ENCODE measurements at places on chromosomes 5 and 9. TPM values are rescaled to one million over a fixed set of nuclear protein-coding genes. Genes with fewer than 3 reads are reported as not detected.

GRCh38 chr9:18073002-18073401 is 401.0 kb upstream of the ADAMTSL1 start:
- no peak for DNase-seq

DNA sequence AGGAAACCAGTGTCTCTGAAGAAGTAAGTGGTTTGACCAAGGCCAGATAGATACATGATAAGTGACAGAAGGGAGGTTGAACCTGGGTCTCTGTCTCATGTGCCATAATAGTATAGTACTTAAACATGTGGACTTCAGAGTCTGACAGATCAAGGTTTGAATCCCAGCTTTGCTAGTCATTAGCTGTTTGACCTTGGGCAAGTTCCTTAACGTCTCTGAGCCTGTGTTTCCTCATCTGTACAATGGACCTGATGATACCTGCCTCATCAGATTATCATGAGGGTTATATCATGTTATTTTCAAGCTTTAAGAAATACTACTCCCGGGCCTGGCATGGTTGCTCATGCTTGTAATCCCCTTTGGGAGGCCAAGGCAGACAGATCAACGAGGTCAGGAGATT is 24.9 kb downstream of the FUBP3 start:
- no peak for DNase-seq

The IL9 gene
- total RNA-seq, result not detected

DNA sequence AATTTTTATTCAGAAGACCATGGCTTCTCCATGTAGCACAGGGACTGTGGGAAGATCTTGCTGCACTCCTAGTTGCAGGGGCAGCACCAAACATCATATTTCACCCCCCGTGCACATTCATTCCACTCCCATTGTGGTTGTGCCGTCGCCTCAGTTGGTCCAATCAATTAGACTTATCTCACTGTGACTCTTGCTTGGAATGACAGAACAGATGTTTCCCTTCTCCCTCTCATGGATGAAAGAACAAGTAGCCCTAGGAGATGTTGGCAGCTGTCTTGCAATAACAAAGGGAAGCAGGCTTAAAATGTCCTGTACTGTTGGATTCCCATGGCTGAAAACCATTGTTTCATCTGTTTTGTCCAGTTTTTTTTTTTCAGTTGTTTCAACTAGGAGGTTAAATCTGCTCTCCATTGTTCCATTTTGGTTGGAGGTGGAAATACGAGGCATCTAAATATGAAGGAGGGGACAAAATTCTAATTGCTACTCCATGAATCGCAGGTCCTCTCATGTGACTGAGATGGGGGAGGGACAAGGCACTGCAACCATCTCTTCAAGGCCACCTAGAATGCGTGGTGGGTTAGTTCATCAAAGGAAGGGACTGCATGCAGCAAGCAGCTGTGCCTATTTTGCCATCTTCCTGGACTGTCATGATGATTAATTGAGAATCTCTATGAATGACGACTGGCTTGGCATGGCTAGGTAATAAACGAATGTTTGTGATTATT is 214.4 kb downstream of the NSG2 start:
- DNase-seq, result no peak

The PDE6A gene
- 0.17 TPM for total RNA-seq

DNA sequence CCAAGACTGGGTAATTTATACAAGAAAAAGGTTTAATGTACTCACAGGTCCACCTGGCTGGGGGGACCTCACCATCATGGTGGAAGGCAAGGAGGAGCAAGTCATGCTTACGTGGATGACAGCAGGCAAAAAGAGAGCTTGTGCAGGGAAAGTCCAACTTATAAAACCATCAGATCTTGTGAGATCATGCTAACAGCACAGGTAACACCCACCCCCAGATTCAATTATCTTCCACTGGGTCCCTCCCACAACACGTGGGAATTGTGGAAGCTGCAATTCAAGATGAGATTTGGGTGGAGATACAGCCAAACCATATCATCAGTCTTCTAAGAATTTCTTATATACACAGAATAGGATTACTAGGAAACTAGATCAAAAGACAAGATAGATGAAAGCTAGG is 555.6 kb downstream of the PRR16 start:
- no peak for DNase-seq

DNA sequence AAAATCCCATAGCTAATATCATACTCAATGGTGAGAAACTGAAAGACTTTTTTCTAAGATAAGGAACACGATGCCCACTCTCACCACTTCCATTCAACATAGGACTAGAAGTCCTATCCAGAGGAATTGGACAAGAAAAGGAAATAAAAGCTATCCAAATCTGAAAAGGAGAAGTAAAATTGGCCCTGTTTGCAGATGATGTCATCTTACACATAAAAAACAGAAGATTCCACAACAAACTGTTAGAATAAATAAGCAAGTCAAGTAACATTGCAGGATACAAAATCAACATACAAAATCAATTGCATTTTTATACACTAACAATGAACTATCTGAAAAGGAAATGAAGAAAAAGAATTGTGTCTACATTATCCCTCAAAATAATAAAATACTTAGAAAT is 308.0 kb downstream of the MCTP1 start:
- DNase-seq, result no peak

The TMEM232 gene
- total RNA-seq, result 2.0 TPM

- DNase-seq, result no peak
These were observed 390.8 kb downstream of the NNT start for GRCh38 chr5:43993634-43994351.

DNA sequence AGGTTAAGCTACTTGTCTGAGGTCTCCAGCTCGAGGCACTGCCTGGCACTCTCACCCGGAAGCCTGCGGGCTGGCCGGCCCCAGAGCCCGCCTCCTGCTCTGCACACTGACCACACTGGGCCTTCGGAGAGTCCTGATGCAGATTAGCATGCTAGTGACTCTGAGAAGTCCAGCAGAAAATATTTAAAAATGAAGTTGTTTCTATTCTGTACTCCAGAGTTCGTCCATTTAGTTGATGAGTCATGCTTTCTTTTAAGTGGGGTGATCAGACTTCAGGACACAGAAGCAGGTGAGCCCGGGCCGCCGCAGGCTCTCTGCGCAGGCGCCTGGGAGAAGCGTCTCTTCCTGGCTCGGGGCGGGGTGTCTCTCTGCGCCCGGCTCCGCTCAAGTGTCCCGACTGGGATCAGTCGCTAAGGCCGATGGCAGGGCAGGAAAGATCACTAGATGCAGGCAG is 32.5 kb downstream of the FAM240B start:
- peak; percentile 54 for DNase-seq

- no peak for DNase-seq
These were observed 92.8 kb upstream of the EPB41L4A start for GRCh38 chr5:112511920-112512319.

GRCh38 chr5:120778491-120779484 is 314.7 kb downstream of the PRR16 start:
- DNase-seq, result peak; percentile 22

- DNase-seq, result peak; percentile 20
These were observed at the start of gene CTNND2 for GRCh38 chr5:11904265-11904906. TSS of gene CTNND2 (minus strand) at chr5:11904446. CDS start at chr5:11903853, 593 bp downstream.

DNA sequence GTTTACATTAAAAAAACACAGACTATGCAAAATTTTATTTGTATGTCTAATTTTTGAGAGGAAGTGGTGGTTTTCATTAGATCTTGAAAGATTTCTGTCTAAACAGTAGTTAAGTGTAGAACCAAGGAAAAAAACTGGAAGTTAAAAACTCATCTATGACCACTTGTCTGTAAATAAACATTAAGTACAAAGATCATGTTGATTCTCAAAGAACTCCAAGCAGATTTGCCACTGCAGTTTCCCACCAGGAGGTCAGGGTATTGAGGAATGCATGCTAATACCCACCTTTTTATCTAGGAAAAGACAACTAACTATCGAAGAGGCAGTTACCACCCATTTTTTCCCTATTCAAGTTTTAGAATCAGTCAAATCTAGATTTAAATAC is 1.9 kb downstream of the STOM start:
- DNase-seq, result no peak

GRCh38 chr9:134367791-134368490 is 41.7 kb downstream of the RXRA start:
- no peak for DNase-seq

The ZDHHC11B gene
- total RNA-seq, result not detected

The ANKRD18B gene
- 5.9 TPM for total RNA-seq

GRCh38 chr5:9829621-9830020 is 199.5 kb upstream of the TAS2R1 start:
- no peak for DNase-seq

GRCh38 chr5:129171194-129171944 is 76.8 kb downstream of the ISOC1 start:
- no peak for DNase-seq

DNA sequence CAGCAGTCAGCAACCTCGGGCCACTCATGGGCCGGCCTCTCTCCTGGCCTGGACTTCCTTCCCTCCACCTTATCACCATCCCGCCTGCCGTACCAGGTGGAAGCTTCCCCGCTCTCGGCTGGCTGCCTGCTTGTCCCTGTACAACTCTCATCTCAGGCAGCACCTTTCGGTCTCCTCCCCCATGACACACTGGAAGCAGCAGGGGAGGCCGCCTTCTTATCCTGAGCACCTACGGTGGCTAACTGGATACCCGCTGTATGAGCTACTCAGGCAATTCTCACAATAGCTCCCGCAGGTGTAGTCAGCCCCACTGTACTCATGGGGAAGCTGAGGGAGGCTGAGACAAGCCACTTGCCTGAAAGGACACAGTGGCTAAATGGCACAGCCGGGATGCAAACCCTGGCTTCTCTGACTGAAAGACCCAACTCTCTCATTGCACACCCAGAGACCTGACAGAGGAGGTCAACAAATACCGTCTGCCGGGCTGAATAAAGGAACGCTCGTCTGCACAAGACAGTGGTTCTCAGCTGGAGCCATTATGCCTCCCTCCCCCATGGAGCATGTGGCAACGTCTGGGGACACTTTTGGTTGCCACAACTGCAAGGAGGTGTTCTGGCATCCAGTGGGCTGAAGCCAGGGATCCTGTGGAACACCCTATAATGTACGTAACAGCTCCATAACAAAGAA is 9.6 kb downstream of the STK10 start:
- no peak for DNase-seq

DNA sequence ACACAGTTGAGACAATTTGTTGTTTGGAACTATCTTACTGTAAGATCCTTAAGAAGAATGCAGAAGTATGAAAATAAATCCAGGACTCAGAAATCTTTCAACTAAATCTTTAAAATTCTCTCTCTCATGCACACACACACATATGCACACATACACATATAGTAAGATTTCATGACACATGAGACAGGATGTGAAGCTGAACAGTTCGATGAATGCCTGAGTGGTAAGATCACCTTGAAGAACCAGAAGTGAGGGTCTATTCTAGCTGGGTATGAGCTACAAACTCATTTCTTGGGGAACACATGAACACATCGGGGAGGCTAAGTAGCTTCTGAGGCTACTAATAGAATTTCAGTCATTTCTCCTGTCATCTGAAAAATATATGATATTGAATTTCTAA is 153.6 kb downstream of the TMC1 start:
- no peak for DNase-seq

- no peak for DNase-seq
These were observed 1.3 kb downstream of the CD74 start for GRCh38 chr5:150411245-150411979.

DNA sequence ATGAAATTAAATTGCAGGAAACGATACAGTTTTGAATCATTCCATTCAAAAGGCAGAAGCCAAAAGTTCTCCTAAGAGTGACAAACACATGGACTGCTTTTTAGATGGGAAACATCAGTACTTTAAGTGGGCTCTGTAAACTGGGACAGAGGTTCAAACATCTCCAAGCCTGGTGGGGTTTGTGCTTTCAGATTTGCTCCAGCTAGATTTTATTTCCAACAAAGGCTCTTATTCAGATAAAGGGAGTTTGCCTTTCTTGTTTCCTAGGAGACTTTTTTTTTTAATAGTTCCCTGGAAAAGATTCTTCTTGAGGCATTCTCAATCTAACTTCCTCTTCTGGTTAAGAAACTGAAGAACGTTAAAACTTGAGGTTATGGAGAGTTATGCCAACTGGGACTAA is 277.6 kb downstream of the TMEM38B start:
- no peak for DNase-seq
